ENCODE measurements at places on chromosomes 1 and 21.

DNA sequence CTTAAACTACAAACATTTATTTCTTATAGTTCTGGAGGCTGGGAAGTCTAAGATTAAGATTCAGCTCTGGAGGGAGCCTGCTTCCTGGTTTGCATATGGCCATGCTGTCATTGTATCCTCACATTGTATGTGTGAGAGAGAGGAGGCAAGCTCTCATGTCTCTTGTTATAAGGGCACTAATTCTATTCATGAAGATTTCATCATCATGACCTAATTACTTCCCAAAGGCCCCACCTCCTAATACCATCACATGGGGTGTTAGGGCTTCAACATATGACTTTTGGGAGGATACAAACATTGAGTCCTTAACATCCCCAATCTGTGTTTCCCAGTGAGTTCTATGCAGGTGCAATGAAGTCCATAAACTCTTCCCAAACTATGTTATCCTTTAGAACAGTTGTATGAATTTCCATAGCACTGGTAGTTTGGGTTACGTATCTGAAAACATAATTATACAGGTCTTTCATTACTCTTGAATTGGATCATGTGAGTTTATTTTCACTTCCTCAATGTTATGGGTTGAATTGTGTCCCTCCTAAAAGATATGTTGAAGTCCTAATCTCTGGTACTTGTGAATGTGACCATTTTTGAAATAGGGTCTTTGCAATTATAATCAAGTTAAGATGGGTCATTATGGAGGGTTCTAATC lies 124.2 kb downstream of the RUNX1 start:
- no peak for DNase-seq

DNA sequence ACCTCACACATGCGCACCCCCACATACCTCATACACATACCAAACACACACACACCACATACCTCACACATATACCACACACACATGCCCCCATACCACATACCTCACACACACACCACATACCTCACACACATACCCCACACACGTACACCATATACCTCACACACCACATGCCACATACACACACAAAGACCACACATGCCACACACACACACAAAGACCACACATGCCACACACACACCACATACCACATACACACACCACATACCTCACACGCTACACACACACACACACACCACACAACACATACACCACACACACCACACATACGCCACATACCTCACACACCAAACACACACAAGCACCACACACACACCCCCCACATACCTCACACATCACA lies 30.0 kb downstream of the HIVEP3 start:
- DNase-seq = no peak

DNA sequence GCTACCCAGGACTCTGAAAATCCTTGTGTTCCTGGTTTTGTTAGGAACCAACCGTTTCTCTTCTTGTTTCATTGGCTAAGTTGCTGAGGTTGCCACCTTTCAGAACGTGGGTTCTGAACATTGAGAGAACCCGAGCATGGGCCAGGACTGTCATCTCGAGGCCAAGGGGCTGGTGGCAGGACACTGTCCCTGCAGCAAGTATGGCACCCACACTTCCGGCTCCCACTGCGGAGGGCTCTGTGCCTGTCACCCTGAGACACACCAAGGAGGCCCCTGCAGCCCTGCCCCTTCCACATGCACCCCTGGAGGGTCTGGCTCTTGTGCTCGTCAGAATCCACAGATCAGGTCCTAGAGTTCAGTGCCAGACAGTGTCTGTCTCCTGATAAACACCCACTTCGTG lies 39.1 kb upstream of the LRRC3 start:
- DNase-seq = no peak

DNA sequence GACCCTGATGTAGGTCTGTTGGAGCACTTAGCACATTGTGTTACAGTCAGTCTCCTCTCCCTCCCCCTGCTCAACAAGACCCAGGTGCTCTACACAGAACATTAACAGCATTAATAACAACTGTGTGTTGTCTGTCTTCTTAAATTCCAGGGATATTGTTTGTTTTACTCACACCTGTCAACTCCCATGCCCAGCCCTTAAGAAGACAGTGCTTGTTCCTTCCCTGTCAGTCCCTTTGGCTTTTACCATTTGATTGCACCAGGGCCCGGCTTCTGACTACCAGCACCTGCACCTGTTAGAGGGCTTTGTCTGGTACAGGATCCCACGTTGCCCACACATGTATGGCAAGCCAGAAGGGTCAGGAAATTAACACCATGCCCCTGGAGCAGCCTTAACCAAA lies 11.7 kb downstream of the RIMKLA start:
- DNase-seq = no peak

DNA sequence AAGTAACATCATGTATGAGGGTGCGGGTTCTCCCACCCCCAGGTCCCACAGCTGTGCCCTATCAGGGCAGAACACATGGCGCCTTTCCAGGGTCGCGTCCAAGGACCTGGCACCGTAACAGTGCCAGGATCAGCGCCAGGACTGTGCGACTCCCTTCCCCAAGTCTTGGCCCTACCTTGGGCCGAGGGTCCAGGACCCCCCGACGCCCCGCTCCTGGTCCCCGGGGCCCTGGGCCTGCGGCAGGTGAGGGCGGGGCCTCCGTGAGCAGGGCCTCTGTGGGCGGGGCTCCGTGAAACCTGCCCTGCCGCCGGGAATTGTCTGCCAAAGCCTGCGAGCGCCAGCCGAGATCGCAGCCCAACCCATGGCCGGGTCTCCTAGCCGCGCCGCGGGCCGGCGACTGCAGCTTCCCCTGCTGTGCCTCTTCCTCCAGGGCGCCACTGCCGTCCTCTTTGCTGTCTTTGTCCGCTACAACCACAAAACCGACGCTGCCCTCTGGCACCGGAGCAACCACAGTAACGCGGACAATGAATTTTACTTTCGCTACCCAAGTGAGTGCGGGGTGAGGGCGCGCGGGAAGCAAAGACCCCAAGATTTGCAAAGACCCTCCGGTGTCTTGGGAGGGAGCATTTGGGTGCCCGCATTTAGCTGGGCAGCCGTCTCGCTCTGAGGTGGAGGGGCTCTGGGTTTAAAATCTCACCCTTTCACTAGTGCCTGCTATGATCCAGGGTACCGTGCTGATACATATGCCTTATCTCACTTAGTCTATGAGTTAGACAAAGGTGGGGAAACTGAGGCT lies at the start of gene RHBG:
Gene RHBG, plus strand, starts transcription at position 323 of the 796 bp plus-strand sequence. Its CDS starts 39 bp downstream, at position 362.
- no peak for DNase-seq

- no peak for DNase-seq
These were observed 10.0 kb upstream of the OVAAL start for GRCh38 chr1:180548686-180549317.

DNA sequence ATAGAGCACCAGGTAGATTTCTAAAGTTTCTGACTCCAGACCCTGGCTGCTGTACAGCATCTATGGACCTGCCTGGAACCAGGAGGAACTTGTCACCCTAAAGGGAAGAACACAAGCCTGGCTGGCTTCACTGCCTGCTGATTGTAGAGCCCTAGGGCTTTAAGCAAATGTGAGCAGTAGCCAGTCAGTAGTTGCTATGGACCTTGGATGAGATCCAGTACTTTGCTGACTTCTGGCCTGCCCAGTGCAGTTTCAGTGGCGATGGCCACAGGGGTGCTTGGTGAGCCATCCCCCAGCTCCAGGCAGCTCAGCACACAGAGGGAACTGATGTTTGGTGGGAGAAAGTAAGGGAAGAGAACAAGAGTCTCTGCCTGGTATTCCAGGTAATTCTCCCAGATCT lies 68.4 kb downstream of the ATP6V1G3 start:
- no peak for DNase-seq

GRCh38 chr1:185987611-185988321 lies 253.6 kb downstream of the HMCN1 start:
- no peak for DNase-seq

- DNase-seq = no peak
These were observed 74.2 kb downstream of the SSBP3 start for GRCh38 chr1:54331843-54332463.

- no peak for DNase-seq
These were observed 428.2 kb downstream of the NPHP4 start for GRCh38 chr1:5563861-5564577.

DNA sequence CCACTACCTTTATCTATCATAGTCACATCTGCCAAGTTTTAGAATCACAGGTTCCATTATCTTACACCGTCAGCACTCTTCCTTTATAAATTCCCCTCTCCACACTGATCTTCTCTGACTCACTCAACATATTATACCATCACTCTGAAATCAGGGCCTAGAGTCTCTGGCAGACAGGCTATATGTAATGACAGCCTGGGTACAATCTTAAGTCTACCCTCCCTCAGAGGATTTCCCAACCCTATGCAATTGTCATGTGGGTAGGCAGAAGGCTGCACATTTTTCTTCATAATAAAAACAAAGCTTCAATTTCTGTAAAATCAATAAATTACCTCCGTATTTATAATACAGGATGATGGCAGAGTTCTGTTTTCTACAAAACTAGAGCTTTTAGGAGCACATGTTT lies 138.0 kb downstream of the RERE start:
- no peak for DNase-seq

- no peak for DNase-seq
These were observed 2.5 kb upstream of the HLX start for GRCh38 chr1:220876511-220877376.

DNA sequence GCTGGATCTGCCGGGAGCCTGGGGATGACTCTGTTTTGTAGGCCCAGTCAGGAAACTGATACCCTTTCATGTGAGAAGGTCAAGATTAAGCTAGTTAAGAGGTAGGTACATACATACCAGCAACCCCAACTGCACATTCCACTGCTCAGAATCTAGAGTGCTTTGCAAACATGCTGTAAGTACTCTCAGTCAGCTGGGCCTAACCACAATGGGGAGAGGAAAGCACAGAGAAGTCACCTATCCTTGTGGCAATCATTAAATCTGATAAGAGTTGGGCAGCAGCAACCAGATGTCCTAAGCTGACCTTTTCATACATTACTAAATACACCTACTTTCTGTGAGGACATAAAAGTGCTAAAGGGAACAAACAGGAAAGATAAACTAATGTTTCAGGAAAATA lies 2.5 kb downstream of the ETV3 start:
- DNase-seq = no peak

GRCh38 chr1:110260194-110260593 lies 50.1 kb downstream of the KCNC4 start:
- DNase-seq = no peak
